Stimulated activated CD8-positive, alpha-beta memory T cell treated with anti-CD3 and anti-CD28 coated beads, Interleukin-4, amount 100 ng/mL, for 4 hours (primary cell): ENCODE measurements at places on chromosomes 4 and X.
A peak's percentile ranks its signal among the peaks of the same experiment; 100 is the strongest.

DNA sequence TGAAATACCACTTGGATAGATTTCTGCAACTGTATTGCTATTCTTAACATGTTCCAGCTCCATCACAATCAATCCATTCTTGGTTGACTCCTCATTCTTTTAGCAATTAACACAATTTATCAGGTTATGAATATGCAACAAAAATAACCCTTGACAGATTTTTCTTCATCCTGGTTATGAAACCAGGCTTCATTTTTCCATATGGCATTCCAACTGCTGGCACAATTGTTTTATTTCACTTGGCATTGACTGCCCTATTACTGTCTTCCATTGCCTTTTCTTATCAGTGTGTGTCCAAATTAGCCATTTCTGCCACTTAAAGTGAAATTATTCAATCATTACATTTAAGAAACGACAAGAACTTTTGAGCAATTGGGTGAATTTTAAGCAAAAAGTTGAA lies 388.8 kb upstream of the EPHA5 start:
- no peak for DNase-seq

GRCh38 chrX:290476-291166 lies 9.4 kb downstream of the PLCXD1 start:
- no peak for DNase-seq

DNA sequence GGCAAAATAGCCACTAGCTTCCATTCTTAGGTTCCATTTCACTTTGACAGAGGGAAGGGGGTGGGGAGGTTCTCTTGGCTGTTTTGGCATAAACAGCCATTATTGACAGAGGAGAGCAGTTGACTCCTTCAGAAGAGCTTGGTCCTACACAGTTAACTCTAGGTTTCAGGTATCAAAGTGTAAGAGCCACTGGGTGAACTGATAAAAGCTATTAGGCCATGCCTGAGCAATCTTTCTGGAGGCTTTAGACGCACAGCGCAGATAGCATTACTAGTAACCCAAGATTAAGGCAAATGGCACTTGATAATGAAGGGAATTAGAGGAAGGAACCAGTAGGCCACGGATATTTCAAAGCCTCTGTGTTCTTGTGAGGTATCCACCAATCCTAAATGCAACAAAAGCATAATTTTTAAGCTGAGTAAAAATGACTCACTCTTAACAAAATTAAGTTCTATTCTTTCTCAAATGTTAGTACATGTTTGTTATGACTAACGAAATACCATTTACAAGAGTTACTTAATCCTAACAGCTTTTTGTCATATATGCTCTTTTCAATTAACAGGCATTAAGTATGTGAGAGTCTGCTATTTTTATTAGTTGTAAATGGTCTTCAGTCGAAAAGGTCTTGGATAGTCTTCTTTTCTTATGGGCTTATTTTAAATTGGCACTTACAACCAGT lies 53.6 kb downstream of the SLC7A11 start:
- DNase-seq: no peak

- no peak for DNase-seq
Observed at GRCh38 chr4:4603067-4603466, 61.2 kb upstream of the STX18 start.

DNA sequence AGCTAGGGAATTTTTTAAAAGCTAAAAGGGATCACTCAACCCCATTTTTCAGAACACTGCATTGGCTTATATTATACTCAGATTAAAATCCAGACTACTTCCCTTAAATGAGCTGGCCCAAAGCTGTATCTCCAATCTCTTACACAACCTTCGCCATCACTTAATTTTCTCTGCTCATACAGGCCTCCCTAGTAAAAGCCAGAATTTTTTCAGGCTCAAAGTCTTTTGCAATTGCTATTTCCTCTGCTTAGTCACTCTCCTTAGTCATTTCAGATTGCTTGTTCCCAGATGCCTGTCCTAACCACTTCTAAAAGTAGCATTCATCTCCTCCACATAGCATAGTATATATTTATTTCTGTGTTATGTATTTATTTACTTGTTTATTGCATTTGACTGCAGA lies 1587.9 kb upstream of the ADGRL3 start:
- no peak for DNase-seq

DNA sequence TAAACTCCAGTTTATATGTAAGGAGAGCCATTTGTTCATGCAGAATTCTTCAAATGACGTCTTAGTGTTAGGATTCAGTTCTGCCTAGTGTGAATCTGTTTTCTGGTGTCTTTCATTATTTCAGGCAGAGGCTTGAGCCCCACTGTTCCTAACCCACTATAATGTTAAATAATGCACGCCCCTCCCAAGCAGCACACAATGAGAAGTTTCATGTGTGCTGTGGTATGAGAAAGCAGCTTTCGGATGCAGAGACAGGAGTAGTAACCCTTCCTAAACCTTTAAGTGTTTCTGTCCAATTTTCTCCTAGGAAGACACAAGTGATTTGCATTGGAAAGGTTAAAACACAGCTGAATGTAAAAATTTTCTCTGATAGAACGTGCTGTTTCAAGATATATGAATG lies 54.5 kb downstream of the TRIM2 start:
- DNase-seq: no peak

DNA sequence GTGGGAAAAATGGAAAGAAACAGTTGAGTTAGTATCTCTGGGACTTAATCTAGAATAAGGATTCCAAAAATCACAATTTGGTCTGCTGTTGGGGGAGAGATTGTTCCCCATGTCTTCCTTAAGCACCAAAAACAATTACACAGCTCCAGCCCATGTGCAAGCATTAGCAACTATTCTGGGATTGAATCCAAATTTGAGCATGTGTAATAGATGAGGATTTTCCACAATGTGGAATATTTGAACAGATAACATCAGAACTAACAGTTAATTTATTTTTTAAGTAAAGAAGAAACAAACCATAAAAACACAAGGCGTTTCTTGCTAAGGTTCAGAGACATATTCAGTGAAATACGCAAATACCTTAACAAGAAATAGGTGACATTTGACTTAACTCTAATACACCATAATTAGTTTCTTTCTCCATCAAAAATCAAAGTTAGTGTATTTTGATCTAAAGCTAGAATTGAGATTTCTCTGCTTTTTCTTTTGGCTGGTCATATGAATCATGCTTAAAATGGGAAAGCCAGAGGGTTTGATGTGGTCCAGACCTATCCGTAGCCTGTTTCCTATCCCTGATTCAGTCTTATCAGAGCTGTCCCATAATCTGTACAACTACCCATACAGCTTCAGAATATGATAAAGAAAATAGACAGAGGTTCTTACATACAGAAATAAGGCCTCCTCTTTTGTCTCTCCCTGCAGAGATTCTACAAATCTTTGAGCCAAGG lies 413.4 kb downstream of the PACRGL start:
- no peak for DNase-seq

DNA sequence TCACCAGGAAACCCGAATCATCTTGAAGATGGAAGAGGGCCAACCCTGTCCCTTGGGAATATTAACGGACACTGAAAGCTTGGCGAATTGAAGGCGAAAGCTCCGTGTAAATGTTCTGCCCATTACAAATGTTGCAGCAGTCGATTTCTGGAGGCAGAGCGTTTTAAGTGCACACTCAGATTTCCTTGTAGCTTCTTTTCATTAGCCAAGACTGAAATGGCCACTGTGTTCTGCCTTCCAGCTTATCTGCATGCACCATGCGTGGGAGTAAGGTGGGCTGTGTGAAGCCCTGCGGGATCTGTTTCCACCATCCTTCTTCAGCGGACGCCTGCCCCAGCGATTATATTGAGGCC lies 1.3 kb downstream of the SMIM20 start:
- DNase-seq: no peak

GRCh38 chr4:71360844-71361243 lies 22.0 kb downstream of the SLC4A4 start:
- no peak for DNase-seq

DNA sequence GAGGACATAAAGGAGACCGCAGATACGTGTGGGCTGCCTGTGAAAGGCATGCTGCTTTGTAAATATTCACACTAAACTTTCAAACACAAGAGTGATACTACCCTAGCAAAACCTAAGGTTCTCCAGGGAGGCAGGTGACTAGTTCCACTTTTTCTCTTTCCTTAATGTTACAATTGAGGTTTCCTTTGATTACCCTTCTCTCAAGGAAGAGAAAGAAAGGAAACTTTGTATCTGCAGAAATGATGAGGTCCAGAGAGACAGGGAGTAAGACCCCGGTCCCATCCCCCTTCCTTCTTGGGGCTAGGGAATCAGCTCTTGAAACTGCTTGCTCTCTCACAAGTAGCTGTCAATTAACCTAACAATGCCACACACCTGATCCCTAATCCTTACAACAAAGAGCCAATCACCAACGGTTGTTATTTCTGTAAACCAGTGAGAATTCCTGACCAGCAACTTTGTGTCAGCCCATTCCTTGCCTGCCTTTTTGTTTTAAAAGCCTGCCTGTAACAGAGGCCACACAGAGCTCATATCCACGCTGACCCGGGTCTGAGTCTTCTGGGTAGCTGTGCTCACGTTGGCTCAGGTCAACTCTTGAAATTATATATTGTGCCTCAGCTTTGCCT lies 754.8 kb upstream of the FRG1 start:
- no peak for DNase-seq

DNA sequence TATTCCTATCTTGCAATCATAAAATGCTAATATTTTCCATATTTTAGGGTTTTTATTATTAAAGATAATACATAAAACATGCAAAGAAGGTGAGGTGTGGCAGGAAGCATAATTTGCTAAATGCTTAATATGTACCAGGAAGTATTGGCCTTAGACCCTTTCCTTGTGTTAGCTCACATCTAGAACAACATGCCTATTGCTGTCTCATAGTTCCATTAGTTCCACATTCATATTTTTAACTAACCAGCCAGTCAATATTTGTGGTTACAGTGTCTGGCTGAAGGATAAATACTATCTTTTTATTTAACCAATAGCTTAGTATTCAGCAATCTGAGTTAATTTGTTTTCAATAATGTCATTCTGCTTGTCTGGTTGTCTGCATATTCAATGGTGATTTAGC lies 432.6 kb downstream of the INPP4B start:
- no peak for DNase-seq

DNA sequence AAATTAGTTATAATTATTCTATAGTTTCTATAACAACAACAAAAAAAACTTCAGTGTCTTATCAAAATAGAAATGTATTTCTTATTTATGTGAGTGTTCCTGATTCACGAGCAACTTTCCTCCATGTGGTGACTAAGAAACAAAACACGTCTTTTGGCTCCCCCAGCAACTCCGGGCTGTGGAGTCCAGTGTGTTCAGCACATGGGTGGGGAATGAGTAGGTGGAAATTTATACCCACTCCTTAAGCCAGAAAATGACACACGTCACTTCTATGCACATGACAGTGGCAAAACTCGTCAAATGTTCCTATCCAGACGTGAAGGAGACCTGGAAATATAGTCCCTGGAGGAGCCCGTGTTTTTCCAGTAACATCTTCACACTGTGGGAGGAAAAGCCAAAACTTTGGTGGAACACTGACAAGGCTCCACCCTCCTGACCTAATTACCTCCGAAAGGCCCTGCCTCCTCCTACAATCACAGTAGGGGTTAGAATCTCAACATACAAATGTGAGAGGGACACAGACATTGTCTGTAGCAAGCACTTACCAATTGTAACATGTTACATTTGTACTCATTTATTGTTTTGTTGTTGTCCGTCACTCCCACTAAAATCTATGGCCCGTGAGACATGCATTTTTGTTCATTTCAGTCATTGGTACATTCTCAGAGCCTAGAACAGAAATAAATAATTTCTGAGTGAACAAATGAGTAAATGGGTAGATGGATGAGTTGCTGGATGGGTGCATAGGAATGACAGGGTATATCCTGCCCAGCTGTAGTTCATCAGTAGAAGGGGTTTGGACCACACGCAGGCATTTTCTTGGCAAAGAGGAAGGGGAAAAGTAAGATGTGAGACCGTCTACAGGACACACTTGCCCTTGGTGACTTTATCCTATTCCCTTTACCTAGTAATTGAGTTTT lies 605.8 kb upstream of the TENM3 start:
- DNase-seq: no peak

DNA sequence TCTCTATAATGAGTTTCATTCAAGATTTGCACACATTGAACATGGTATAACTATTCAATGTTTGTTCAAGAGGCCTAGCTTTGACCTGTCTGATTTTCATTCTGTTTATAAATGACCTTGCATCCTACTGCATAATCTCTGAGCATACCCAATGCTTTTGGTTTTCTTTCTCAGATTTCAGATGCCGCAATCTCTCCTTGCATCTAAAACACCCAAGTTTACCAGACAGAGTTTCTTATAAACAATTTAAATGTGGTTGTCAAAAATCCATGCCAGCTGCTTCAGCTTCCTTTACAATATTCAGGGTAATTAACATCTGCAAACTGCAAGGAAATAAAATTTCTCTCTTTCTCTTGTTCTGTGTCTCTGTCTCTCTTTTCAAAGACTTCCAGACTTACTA lies 123.0 kb upstream of the PCDH18 start:
- DNase-seq: no peak

DNA sequence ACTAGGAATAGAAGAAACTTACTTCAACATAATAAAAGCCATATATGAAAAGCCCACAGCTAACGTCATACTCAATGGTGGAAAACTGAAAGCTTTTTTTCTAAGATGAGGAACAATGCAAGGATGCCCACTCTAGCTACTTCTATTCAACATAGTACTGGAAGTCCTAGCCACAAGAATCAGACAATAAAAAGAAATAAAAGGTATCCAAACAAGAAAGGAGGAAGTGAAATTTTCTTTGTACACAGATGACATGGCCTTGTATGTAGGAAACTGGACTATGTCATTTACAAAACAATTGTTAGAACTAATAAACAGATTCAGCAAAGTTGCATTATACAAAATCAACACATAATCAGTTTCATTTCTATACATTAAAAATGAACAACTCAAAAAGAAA lies 25.5 kb upstream of the NXT2 start:
- DNase-seq: no peak

DNA sequence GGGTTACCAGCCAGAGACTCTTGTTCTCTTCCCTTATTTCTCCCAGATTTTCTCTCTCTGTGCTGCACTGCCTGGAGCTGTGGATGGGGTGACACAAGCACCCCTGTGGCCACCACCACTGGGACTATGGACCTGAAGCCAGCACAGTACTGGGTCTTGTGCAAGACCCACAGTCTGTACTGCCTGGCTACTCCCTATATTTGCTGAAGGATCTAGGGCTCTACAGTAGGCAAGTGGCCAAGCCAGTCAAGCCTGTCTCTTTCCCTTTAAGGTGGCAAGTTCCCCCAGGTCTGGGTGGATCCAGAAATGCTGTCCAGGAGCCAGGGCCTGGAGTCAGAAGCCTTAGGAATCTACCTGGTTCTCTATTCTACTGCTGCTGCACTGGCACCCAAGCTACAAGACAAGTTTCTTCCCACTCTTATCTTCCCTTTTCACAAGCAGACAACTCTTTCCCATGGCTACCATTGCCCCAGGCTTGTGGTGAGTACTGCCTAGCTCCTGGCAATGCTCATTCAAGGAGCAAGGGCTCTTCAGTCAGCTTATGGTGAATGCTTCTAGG lies 28.4 kb upstream of the CT47A1 start:
- no peak for DNase-seq

DNA sequence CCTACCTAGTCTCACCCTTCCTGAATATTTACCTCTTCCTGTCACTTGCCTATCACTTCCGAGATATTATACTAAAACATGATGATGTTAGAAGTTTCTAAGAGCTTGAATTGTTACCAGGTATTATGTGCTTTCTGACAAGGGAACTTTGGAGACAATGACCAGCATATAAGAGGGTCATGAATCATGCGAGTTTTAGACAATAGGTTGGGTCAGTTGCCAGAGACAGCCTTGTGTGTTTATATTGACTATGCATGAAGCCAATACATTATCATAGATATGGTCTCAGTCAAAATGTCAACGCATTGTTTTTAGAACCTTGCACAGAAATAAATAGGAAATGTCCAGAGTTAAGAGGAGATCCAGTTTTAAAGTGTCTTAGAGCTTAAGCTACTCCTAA lies 116.8 kb downstream of the KLHL4 start:
- DNase-seq: no peak

- peak; percentile 18 for DNase-seq
Observed at GRCh38 chr4:4430492-4431195, 43.7 kb downstream of the NSG1 start.
